CD4-positive, alpha-beta T cell treated with Interleukin-17A for 4 hours (primary cell): ENCODE measurements at places on chromosomes 1 and 21.

GRCh38 chr1:212035835-212036605, 472 bp downstream of the DTL start:
- no peak for DNase-seq

GRCh38 chr1:89539128-89539527, 14.5 kb downstream of the LRRC8B start:
- DNase-seq, result no peak

DNA sequence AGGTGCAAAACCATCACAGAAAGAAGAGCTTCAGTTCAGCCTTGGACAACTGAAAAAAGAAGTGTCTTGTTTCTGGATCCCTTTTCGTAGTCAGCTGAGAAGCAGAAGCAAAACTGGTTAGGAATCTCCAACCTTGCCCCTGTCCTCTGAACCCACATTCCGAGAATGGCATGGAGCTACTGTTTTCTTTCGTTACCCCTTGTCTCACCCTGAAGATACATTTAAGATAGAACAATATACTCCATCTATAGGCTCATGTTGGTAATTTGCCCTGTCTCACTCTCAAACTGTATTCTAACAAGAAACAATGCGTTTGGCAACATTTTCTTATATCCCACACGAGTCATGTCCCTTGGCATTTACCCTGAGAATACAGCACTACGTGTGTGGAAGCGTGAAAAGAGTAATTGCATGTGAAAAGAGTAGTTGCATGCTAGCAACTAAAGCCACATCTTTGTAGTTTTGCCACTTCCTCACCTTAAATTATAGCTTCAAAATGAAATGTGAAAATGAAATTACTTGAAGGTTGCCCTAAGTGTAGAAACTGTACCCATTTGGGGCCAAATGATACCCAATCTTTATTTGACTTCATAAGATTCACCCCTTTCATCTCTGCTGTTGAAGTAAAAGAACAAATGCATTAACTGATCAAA, 5.3 kb downstream of the SLAMF7 start:
- DNase-seq, result peak; percentile 15

GRCh38 chr1:7264101-7264500, 478.8 kb downstream of the CAMTA1 start:
- DNase-seq, result no peak

DNA sequence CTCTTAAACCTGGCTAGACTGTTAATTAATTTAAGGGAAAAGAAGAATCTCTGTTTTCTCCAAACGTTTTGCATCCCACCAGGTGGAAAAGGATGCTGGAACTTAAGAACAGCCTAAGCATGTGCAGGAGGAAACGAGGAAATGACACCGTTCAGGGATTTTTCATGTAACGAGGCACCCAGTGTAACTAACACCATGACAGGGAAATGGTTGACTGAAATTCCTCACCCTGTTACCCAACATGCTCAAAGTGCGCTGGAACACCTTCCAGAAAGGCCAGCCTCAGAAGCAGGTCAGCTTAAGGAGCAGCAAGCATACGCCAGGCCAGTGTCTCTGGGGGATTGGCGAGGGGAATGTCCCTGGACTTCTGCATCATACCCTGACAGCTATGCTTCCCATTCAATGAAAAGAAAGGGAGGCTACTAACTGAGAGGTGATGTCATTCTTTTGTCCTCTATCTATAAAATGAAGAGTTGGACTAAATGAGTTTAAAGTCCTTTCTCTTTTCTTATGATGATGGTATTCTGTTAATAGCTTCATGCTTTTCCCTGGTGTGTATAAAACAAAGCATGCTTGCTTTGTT, 21.6 kb downstream of the TNN start:
- DNase-seq, result no peak

GRCh38 chr1:240572328-240572727, 39.6 kb downstream of the GREM2 start:
- no peak for DNase-seq

DNA sequence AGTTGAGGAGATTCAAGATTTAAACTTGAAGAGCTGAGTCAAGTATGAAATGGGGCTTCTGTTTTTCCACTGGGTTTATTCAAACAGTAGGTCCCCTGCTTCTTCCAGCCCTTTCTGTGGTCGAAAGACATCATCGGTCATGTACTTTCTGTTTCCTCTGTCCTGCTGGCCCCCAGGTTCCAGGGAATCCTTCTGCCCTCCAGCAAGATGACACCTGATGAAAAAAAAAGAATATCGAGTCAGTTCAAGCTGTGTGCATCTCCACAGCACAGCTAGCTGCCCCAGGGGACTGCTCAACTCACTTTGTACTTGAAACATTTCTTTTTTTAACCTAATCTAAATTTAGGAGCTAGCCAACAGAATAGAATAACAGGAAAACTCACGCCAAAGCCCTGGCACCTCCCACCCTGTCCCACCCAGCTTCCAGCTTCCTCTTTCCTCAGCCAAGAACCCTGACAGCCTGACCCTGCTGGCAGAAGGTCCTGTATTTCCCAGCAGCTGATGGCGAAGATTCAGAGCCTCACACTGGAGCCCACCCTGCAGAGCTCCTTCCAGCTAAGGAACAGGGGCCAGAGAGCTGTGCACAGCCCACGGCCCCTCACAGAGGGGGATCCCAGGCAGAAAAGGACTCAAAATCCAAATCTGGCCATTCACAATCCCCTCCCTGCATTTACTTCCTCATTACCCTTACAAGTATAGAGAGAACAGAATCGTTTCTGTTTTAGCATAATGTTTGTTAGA, 176.5 kb downstream of the PSMG1 start:
- DNase-seq, result no peak

DNA sequence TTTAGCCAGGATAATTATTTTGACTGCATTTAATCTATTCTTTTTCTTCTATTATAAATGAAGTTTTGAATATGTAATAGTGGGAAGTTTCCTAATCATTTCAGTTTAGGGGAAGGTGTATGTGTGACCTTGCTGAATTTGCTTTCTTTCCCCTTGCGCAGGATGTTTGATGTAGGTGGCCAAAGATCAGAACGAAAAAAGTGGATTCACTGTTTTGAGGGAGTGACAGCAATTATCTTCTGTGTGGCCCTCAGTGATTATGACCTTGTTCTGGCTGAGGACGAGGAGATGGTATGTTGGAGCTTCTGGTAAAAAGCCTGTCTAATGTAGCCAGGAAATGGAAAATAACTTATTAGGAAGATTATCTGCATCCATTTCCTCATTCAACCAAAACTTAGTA, 33.4 kb downstream of the GNAT2 start:
- no peak for DNase-seq

- no peak for DNase-seq
Observed at GRCh38 chr1:59139396-59139795, 157.5 kb upstream of the FGGY start.

DNA sequence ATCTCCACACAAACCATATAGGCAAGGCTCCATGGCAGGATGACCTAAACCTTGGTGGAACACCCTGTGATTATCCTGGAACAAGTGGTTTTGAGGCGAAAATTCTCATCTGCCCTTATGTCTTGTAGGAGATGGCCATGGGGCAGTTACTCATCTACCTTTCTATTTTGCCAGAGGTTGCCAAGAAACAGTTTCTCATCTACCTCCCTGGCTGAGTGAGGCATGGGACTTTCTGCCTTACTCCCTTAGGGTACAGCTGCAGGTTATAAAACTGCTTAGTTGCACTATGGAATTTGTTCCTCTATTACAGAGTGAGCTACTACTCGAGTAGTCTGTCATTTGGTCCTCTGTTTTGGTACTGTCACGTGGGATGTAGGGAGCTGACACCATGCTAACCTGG, 31.3 kb upstream of the GUCA2A start:
- no peak for DNase-seq

DNA sequence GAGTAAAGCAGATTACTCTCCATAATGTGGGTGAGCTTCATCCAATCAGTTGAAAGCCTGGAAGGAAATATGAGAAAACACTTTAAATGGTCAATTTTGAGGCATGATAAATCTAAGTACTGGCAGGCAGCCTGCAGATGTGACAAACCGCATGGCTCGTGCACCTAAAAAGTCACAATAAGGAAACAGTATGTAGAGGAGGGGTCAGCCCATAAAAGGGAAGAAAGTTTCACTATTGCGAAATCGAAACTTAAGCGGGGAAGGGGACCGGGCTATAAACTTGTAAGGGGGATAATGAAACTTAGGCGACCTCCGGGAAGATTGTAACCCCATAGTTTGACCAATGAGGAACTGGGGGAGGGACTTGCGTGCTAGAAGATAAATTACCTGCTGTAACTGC, 109.8 kb downstream of the PLPPR4 start:
- no peak for DNase-seq
